H1 (cell line): ENCODE measurements at places on chromosomes 3 and 15.

- DNase-seq: no peak
Measured at GRCh38 chr3:73605412-73605811, 19.3 kb downstream of the PDZRN3 start.

DNA sequence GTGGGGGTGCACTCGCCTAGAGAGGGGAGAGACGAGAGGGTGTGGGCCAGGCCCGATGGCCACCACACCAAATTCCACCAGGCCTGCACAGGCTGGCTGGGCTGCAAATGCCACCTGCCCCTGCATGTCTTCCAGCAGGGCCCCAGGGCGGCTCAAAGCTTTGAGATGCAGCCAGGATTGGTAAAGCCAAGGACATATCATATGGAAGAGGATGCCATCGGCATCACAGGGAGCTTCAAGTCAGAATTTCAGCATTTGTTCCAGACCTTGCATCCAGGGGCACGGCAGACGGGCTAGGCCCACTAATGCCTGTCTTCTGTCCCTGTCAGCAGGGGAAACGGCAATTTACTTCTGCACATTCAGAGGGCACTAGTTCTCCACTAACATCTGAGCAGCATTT lies 97.8 kb downstream of the NUP210 start:
- DNase-seq: no peak

- no peak for DNase-seq
Measured at GRCh38 chr15:27036210-27036609, 65.2 kb downstream of the GABRG3 start.

GRCh38 chr3:72271216-72271615 lies 486.3 kb upstream of the PROK2 start:
- DNase-seq: no peak

- DNase-seq: no peak
Measured at GRCh38 chr15:31839388-31839787, 190.9 kb upstream of the CHRNA7 start.

DNA sequence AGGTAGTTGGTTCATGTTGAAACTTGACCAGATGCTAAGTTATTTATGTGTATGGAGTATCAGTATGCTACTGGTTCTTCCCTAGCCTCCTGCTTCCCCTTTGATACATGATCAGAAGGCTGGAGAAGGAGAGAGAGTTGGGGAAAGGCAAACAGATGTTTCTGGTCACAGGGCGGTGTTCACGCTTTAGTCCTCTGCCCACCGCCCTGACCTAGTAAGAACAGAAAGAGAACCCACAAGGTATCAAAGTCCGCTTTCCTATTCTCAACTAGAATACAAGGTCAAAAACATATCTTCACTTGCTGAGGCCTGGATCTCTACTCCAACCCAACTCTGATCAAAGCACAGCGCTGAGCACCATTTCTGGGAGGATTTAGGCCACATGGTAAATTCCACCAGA lies 55.5 kb downstream of the NCEH1 start:
- DNase-seq: no peak

- no peak for DNase-seq
Measured at GRCh38 chr15:89875741-89876140, 18.1 kb downstream of the AP3S2 start.

- no peak for DNase-seq
Measured at GRCh38 chr3:171354049-171354705, 106.0 kb downstream of the TNIK start.

GRCh38 chr3:178966299-178967176 lies 105.1 kb downstream of the ZMAT3 start:
- DNase-seq: no peak

- DNase-seq: no peak
Measured at GRCh38 chr3:53300826-53301225, 45.0 kb upstream of the TKT start.

DNA sequence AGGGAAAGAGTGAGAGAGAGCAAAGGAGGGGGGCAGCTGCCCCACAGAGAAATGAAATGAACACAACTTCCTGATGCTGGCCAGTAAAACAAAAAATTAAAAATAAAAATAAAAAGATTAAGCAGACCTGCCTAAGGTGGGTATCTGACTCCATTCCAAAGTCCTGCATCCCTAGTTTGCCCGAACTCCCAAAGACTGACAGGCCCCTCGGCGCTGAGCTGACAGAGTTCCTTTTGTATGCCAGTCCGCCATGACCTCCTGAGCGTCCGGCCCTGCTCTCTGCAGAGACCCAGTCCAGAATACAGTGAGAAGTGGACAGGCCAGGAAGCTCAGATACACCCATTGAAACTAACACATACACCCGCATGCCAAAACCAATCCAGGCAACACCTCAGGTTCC lies 54.9 kb downstream of the CHDH start:
- no peak for DNase-seq

- no peak for DNase-seq
Measured at GRCh38 chr15:70802629-70803028, 39.3 kb upstream of the UACA start.

DNA sequence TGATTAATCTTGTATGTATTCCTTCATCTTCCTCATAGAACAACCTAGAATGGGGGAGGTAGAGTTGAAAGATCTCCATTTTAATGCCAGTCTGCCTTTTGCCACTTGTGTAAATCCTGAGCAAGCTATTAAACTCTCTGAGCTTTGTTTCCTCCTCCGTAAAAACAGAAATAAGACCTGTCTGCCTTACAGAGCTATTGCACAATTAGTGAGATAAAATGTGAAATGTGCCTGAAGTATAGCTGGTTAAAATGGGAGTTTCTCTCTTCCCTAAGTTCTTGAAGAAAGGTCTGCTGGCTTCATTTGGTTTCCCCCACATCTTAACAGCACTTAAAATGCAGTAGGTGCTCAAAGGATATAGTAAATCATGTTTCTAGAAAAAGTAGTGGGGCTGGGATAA lies 19.0 kb downstream of the ALDH1A2 start:
- DNase-seq: no peak

DNA sequence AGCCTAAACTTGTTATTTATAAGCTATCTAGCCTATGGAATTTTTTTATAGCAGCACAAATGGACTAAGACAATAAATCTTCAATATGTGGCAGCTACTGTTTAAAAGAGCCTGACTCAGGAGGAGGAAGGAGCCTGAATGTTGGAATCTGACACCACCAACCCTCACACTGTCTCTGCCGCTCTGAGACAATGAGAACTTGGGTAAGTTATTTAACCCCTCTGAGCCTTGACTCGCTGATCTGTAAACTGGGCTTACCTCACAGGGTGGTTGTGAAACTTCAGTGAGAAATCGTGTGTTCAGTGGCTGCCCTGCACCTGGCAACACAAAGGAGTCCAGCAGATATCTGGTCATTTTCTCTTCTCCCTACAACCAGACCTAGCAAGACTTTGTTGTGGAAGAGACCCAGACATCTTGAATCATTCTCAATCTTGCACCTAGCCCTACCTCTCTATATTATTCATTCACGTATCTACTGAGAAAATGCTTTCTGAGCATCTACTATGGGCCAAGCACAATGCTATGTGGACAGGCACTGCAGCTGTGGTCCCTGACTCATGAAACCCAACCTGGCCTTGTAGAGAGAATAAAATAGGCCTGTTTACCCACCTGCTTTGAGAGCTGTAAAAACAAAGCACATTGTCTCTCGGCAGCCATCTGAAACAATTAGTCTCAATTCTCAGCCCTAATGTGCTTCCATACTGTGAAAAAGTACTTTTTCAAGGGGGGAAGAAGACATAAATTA lies 81.9 kb upstream of the SLC25A36 start:
- no peak for DNase-seq
